ENCODE measurements at places on chromosomes 7 and 10. TPM values are rescaled to one million over a fixed set of nuclear protein-coding genes. Genes with fewer than 3 reads are reported as not detected.

The CYP3A4 gene
- 0.26 TPM for polyA plus RNA-seq

The LAMB1 gene
- 817 TPM for polyA plus RNA-seq

The TFEC gene
- 28.3 TPM for polyA plus RNA-seq

The PDLIM1 gene
- 31.4 TPM for polyA plus RNA-seq

The ERVW-1 gene
- 0.44 TPM for polyA plus RNA-seq

The NEURL1 gene
- polyA plus RNA-seq = 0.85 TPM

GRCh38 chr7:129434675-129435318 lies 565 bp downstream of the STRIP2 start:
- no peak for DNase-seq

GRCh38 chr7:106076537-106076936 lies 35.6 kb downstream of the SYPL1 start:
- DNase-seq = no peak

DNA sequence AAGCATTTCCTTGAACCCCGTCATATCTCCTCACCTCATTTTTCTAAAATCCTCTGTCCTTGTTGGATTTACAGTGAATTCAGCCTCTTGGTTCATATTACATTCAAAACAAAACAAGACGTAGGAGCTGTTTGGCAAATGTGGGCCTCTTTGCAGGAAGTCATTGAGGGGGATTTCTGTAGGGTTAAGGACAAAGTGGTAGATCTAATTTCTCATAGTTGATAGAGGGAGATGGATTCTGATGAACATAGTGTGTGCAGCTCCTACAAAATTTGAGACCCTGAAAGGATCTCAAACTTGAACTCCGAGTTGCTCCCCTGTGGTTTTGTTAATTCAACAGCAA lies 682 bp downstream of the TBXAS1 start:
- DNase-seq = no peak

GRCh38 chr10:49113741-49114141 lies 1.6 kb downstream of the VSTM4 start:
- DNase-seq = no peak

- no peak for DNase-seq
These were observed 71.7 kb downstream of the LYZL2 start for GRCh38 chr10:30557884-30558283.

DNA sequence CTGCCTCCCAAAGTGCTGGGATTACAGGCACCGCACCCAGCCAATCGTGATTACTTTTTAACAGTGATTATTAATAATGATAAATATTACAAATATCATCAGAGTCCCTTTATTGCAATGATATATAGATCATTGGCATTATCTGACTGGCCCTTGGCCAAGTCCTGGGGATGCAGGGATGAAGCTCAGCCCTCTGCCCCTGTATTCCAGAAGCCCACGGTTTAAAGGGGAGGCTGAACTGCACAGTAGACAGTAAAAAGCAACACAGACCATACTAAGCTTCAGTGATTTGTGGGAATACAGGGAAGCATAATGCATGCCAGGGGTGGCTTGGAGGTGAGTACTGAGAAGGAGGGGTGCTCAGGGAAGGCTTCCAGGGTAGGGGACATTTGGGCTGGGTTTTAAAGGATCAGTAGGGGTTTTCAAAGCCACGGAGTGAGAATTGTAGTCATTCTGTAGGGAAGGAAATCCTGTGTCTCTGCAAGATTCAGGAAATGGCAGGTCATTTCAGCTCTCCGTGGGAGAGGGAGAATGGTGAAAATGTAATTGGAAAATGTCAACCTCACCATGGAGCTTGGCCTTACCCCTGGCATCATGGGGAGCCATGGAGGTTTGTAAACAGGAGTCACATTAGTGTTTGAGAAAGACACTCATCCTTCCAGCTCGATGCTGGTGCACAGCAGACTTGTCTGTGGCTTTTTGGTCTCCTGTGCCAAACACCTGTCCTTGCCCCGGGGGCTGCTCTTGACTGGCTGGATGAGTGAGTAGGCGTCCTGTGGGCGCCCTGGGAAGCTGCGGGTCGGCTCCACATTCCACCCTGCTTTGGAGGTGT lies 8.8 kb downstream of the ADAMTS14 start:
- DNase-seq = no peak

- no peak for DNase-seq
These were observed 137.7 kb upstream of the POM121L12 start for GRCh38 chr7:52897713-52898112.

DNA sequence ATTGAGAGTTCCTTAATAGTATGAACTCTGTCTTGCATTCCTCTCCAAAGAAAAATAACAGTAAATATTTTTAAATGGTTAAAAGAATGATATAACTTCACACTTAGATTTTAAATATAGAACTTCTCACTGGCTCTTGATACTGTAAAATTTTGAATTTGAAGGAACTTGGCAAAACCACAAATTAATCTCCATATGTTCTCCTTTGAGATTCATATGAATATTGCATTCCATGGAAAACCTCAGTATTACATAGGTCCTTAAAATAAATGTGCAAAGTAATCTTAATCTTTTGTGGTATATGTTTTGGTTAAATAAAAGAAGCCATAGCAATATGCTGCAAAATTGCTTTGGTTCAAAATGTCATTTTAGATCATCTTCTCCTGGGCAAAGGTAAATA lies 1137.6 kb upstream of the LRRTM3 start:
- no peak for DNase-seq

GRCh38 chr7:27689591-27690164 lies 27.0 kb upstream of the HIBADH start:
- no peak for DNase-seq

DNA sequence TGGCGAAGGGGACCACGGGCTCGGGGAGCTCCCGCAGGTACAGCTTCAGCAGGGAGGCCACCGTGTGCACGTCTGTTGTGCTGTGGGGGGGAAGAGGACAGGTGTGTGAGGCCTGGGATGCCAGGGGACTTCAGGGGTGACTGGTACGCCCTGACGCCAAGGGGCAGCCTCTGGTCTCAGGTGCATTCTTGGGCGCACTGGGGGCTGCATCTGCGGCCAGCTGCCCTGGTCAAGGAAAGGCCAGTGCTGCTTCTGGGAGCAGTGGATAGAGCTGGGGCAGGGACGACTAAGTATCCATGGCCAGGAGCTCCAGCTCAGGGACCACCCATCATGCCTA lies 148.5 kb downstream of the MAPK8 start:
- no peak for DNase-seq

GRCh38 chr10:63681993-63682697 lies 160.9 kb downstream of the REEP3 start:
- DNase-seq = no peak

DNA sequence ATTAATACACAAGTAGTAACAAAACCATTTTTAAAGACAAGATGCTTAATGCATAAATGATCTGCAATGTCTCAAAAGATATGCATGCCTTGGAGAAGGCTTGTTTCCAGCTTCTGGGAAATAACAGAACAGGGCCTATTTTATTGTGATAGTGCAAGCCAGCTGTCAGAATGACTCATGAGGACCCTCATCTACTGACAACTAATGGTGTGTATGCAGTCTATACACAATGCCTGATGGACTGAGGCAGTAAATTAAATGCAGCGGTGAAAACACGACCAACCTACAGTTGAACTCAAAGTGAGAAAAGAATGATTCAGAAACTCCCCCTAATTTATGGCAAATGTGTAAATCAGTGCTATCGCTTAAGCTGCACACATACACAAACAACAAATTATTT lies 46.3 kb downstream of the VPS41 start:
- DNase-seq = no peak

DNA sequence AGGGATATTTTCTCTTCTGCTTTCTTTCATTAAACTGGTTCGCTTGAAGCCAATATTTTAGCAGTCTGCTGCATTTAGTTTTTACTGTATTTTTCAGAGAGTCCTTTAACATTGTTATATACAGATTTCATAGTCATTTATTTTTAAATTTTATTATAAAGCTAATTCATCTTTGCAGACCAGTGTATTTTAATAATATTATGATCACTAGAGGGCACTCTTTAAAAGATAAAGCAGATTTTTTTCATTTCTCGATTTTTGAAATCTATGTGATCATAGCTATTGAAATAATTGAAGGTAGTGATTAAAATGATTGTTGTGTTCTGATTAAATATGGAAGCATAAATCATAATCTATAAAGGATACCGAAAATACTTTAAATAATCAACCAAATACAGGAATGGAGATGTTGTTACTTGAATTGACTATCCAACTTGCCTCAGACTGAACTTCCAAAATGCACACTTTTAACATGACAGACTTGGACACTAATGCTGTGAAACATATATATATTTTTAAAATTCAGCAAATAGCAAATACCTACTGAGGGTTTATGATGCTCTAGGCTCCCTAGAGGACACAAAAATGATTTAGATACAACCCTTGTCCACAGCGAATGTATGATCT lies 35.2 kb downstream of the ST7 start:
- no peak for DNase-seq

DNA sequence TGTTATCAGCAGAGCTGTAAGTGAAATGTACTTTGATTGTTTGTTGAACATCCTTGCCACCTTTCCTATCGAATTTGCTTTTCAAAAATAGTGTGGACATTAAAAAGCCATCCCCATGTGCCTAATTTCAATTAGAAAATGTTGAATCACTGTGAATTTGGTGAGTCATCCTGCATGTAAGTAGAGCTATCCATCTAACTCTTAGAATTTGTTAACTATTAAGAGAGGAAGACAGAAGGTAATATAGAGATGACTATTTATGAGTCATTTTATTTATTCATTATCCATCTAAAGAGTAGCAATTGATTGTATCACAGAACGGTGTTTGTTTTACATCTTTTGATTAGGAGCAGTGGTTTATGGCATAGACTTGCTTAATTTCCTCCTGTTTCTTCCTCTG lies 154.7 kb downstream of the MGMT start:
- no peak for DNase-seq
